CD14-positive monocyte (primary cell): ENCODE measurements at places on chromosomes 4 and X.

DNA sequence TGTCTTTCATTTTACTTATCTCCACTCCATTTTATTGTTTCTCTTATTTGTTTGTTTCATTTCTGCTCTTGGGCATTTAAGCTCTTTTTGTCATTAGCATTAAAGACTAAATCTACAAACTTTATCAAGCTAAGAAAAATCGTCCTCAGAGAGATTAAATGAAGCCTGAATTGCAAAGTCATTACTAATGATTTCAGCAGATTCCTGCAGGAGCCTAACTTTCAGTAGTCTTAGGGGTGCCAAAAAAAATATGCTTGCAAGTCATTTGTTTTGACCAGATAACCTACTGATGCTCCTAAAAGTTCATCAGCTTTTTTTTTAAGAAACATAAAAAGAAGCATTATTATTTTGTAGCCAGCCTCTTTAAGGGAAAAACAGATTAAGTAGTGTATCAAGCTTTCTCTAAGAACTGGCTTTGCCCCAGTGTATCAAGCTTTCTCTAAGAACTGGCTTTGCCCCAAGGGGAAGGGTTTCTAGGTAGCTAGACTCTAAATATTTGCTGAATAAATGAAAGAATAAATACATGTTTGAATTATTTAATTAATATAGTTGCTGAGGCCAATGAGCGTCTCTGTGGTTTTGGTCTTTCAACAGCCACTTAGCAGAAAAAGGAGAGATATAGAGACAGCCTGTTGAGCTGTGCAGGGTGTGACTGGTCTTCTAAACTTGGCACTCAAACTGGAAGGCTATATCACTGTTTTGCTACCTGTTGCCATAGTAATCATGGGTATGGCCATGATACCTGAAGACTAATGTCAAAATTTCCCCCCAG lies 174.2 kb downstream of the BTC start:
- DNase-seq: no peak

GRCh38 chr4:14008494-14008893 lies 381.0 kb upstream of the BOD1L1 start:
- DNase-seq: peak; percentile 25

DNA sequence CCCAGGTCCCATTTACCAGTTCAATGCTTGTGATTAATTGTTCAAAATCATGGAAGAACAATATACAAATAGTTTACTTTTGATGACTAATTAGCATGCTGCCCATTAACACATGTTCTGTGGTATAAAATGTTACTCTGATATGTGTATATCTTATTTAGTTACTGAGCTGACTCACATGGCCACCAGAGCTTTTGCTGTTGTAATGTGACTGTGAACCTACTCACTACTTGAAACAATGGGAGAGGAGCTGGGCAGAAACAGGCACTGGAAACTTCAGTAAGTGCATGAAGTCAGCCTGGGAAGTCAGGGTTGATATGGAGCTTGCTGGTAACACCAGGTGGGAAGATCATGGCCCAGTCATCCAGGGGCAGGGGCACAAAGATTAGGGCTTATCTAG lies 72.7 kb upstream of the MAD2L1 start:
- DNase-seq: no peak

DNA sequence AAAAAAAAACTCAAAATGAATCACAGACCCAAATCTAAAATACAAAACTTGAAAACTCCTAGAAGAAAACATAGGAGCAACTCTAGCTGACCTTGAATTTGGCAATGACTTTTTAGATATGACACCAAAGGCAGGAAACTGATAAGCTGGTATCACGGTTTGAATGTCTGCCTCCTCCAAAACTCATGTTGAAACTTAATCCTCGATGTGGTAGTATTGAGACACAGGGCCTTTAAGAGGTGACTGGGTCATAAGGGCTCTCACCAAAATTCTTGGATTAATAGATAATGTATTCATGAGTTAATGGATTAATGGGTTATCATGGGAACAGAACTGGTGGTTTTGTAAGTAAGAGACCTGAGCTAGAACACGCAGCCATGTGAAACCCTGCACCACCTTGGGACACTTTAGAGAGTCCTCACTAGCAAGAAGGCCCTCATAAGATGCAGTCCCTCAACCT lies 40.5 kb downstream of the FRYL start:
- DNase-seq: no peak

- no peak for DNase-seq
Observed at GRCh38 chr4:172009446-172010230, 196.4 kb downstream of the GALNTL6 start.

DNA sequence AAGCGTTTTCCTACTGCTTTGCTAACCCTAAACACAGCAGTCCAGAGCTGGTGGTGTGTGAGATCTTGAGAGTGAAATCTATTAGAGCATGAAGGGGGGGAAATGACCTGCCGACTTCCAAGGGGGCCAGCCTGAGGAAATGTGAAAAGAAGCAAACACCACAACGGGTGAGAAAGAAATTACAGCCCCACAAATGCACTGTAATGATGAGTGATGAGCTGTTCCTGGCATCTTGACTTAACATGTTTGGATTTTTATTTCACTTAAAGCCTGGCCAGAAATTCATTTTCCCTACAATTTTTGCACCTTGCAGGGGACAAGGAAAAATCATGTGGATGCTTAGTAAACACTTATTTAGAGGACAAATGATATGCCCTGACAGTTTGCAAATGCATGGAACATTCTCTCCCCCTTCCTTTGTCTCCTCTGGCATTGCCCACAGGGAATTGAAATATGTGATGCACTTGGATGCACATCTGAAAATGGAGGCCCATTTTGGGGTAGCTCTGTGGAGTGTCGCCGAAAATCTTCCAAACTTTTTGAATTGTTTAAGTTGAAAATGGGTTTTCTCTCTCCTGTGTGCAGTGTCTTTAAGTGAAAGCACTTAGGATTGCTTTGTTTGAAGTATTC lies 84.3 kb upstream of the TMEM150C start:
- DNase-seq: no peak

DNA sequence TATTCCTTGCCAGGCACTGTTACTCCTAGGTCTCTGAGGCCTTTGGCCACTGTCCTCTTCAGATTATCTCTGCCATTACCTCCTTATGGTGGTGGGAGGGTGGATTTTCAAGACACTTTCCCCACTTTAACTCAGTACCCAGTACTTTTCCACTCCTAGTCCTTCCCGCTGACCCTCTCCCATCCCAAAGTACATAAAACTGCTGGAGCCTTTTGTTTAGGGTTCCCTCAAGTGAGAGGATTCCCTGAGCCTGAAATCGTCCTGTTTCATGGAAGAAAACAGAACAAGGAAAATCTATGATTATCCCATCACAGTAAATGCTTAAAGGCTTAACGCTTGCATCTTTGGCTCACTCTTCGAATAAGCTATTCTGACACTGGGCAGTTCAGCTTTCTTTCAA lies 1742.5 kb upstream of the ADGRL3 start:
- DNase-seq: no peak

DNA sequence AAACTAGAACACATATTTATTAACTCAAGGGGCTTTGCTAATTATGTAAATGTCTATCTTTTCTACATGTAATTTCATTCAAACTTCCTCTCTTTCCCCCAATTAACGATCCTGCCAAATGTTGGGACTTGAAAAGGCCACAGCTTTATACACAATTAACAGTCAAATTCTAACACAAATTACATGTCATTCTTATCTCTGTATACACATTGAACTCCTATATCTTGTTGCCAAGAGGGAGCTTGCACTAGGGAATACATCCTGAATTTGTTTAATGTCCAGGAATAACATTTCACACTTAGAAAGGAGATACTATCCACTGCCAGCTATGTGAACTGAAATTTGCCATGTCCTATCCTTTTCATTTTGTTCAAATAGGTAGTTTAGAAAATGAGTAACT lies 38.9 kb upstream of the MAB21L2 start:
- no peak for DNase-seq

- no peak for DNase-seq
Observed at GRCh38 chrX:123337886-123338639, 154.0 kb downstream of the GRIA3 start.

GRCh38 chr4:33724685-33725084 lies 2519.6 kb downstream of the ARAP2 start:
- DNase-seq: no peak

- no peak for DNase-seq
Observed at GRCh38 chr4:187235456-187236170, 512.0 kb upstream of the FAT1 start.

DNA sequence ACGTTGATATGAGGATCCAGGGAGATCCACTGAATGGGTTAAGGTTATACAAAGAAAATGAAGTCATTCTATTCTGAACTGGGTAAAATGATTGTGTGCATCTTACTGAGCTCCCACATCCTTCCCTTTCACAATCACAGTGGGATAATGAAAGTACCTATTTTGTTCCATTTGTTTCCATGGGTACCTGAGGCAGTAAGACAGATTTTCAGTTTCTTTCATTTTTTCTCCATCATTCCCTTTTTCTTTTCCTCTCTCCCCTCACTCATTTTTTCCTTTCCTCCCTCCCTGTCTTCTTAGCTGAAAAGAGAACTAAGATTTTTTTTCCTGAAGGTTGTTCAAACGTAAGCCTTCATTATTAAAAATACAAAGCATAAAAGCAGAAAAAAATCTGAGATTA lies 4.6 kb downstream of the GRIA2 start:
- DNase-seq: no peak

- no peak for DNase-seq
Observed at GRCh38 chr4:189597341-189597740, 343.3 kb upstream of the FRG1 start.

DNA sequence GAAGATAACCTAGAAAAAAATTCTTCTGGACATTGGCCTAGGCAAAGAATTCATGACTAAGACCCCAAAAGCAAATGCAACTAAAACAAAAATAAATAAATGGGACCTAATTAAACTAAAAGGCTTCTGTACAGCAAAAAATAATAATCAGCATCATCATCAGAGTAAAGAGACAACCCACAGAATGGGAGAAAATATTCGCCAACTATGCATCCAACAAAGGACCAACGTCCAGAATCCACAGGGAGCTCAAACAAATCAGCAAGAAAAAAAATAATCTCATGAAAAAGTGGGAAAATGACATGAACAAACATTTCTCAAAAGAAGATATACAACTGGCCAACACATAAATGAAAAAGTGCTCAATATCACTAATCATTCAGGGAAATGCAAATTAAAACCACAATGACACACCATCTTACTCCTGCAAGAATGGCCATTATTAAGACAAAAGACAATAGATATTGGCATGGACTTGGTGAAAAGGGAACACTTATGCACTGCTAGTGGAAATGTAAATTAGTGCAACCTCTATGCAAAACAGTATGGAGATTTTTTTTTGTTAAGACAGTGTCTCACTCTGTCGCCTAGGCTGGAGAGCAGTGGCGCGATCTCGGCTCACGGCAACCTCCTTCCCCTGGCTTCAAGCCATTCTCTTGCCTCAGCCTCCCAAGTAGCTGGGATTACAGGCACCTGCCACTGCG lies 29.9 kb downstream of the ELF2 start:
- no peak for DNase-seq

GRCh38 chr4:165383591-165384073 lies 4.8 kb downstream of the CPE start:
- DNase-seq: no peak

- no peak for DNase-seq
Observed at GRCh38 chr4:20544645-20545044, 155.6 kb upstream of the PACRGL start.

GRCh38 chr4:90190525-90190924 lies 63.3 kb downstream of the CCSER1 start:
- no peak for DNase-seq

DNA sequence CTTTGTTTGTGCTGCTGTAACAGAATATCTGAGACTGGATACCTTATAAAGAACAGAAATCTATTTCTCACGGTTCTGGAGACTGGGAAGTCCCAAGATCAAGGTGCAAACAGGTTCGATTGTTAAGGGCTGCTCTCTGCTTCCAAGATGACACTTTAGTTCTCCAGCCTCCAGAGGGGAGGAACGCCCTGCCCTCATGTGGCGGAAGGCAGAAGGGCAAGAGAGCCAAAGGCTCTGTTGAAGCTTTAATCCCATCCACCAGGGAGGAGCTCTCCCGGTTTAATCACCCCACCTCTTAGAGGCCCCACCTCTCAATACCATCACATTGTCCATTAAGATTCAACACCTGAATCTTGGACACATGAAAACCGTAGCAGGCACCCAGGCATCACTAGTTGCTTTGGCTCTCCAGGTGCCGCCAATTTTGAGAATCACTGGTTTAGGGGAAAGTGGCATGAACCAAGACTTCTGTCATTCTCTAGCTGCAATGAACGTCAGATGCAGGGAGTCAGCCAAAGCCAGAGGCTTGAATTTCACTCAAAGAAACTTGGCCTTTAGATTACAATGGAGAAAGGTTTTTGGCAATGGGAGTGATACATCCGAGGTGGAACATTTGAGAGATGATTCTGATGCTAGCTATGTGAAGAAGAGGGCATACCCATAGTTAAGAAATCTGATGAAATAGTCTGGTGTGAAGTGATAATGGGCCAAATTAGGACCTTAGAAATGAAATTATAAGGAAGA lies 15.7 kb downstream of the FHL1 start:
- peak; percentile 21 for DNase-seq

- no peak for DNase-seq
Observed at GRCh38 chrX:126265116-126265515, 99.0 kb upstream of the DCAF12L2 start.

DNA sequence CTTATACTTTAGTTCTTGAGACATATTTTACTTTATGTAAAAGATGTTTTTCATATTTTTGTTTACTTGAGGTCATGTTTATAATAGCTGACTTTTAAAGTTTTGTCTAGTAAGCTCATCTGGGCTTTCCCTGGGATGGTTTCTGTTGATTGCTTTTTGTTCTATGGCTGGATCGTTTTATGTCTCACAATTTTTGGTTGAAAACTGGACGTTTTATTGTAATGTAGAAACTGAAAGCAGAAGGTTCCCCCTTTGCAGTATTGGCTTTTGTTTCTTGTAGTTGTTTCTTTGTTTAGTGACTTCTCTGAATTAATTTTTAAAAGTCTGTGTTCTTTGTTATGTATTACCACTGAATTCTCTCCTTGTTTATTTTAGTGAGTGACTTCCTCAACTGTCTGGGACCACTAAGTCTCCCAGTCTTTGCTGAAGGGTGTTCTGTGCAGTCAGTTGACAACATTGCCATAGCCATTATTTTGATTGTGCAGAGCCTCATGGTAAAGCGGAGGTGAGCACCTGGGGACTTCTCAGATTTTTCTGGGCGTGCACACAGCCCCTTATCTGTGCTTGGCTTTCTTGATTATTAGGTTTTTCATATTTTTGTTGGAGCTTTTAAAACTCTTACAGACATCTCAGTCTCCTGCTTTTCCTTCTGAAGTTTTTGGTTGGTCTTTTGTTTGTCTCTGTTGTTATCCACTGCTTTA lies 31.0 kb downstream of the KDM6A start:
- DNase-seq: no peak

DNA sequence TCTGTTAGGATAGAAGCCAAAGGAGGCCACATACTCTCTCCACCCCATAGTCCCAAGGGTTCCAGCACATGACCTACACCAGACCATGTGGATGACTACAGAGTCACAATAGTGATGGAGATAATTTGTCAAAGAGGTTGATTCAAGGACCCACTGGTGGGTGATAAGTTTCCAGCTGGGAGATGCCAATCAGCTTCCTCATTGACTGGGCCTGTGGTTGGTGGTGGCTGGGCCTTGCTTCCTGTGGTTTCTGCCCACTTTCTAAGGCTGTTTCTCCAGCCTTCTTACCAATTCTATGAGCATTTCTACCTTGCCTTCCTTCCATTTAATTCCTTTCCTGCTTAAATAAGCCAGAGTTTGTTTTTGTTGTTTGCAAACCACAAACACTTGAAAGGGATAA lies 95.5 kb upstream of the CPEB2 start:
- DNase-seq: no peak
